ENCODE measurements at places on chromosomes 1 and 21.

- no peak for DNase-seq
Measured at GRCh38 chr1:234331507-234331906, 41.7 kb upstream of the COA6 start.

- DNase-seq: no peak
Measured at GRCh38 chr21:14495075-14495474, 51.0 kb downstream of the SAMSN1 start.

DNA sequence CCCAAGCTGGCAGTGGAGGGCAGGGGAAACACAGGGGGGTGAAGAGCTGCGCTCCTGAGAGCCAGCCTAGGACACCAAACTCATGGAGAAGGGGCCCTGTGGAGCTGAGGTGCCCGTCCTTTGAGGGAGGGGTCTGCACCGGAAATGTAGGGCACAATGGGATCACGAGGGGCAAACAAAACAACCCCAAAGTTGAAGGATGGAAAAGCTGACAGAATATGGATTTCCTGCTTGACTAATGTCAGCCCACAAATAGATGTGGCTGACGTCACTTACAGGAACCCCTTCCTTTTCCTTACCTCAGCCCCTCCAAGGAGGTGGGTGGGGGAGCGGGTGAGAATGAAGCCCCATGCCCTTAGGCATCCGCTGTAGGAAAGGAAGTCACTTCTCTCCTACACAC lies 110.9 kb downstream of the KCNN3 start:
- no peak for DNase-seq

DNA sequence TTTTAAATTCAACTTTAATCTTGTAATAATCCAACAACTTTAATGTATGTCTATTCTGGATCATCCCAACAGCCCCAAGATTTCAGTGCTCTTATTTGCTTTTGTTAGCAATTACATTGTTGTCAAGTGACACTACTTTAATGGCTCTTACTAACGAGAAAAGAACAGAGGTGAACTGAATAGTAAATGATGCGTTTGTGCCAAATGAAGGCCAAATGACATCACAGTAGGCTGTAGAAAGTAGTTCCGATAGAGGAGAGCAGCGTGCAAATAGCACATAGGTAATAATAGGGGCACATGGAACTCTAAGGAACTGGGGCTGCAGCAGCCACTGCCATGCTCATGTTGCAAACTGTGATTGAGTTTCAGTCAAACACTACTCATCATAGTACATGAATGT lies 301.9 kb downstream of the LMX1A start:
- no peak for DNase-seq

DNA sequence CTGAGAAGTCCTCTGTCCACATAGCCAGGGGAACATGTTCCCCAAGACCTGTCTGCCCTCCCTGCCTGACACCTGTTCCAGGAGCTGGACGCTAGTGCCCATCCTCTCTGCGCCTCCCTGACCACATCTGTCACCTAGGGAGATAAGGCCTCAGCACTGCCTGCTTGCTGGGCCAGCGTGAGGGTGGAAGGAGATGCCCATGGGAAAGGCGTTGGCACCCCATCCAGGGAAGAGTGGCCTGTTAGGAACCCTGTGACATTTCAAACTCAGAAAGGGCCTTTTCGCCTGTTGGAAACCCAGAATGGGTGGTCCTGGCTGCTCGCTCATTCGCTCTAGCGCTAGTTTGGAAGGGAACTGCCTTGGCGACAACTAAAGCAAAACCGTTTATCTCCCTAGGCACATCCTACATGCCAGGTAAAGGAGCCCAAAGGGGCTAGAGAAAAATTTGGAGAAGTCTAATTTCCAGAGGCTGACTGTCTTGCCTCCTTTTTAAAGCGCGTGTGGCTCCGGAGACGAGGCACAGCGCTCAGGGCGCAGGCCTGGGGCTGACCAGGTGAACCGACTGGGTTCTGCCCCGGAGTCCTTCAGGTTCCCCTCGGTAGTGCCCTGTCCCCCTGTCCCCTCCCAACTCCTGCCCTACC lies 410 bp downstream of the ACTA1 start:
- DNase-seq: no peak

- no peak for DNase-seq
Measured at GRCh38 chr1:240090014-240090413, 1.7 kb upstream of the FMN2 start.

GRCh38 chr1:64845831-64846425 lies 101.1 kb downstream of the RAVER2 start:
- DNase-seq: no peak

- DNase-seq: no peak
Measured at GRCh38 chr1:12556368-12556930, 61.6 kb downstream of the DHRS3 start.

GRCh38 chr1:9985001-9985400 lies 12.0 kb upstream of the RBP7 start:
- no peak for DNase-seq

GRCh38 chr1:244945109-244945671 lies 80.8 kb upstream of the HNRNPU start:
- no peak for DNase-seq

GRCh38 chr1:96967311-96967710 lies 245.7 kb downstream of the PTBP2 start:
- no peak for DNase-seq

Data from hematopoietic multipotent progenitor cell treated with erythropoietin and hydrocortisone succinate and interleukin-3 and kit ligand, for 17 days (in vitro differentiated cells).